Left lung (tissue), 14 donors: ENCODE measurements at places on chromosomes 16 and 17. TPM values are rescaled to one million over a fixed set of nuclear protein-coding genes. Genes with fewer than 3 reads are reported as not detected.

GRCh38 chr16:85902366-85903155 is 3.6 kb downstream of the IRF8 start:
- DNase-seq, result no peak

The QPRT gene
- polyA plus RNA-seq, result 46.2 TPM

GRCh38 chr17:66830451-66830850 is 4.5 kb upstream of the CACNG5 start:
- DNase-seq, result no peak

DNA sequence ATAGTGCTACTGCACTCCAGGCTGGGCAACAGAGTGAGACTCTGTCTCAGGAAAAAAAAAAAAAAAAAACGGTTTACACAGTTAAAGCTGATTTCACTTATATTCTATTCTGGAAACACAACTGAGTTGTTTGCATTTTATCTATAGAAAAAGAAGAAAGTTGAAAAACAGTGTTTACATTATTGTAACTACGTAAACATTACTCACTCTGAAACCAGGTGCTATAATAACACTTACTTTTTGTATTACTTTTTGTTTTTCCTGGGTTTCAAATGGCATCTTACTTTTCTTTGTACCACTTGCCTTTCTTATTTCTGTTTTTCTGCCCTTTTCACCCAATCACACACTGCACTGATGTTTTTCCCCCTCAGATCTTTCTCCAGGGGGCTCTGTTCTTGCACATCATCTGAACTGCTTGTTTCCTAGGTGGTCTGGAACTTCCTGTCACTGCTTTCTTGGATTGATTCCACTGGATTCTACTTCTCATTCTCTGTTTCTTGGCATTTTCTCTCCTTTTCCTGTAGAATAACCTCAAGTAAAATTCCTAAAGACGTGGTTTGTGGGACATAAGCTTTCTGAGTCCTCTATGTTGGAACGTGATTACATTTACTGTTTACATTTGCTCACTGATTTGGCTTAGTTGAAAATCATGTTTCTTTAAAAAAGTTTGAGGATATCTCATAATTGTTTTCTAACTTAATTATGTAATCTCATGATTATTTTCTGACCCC is 142.1 kb downstream of the HS3ST3B1 start:
- DNase-seq, result no peak

- DNase-seq, result no peak
These were observed 115.2 kb downstream of the C17orf67 start for GRCh38 chr17:56718515-56718914.

GRCh38 chr16:17301593-17302135 is 169.1 kb downstream of the XYLT1 start:
- no peak for DNase-seq

The CACNG3 gene
- not detected for polyA plus RNA-seq

The FBXW10B gene
- 1.4 TPM for polyA plus RNA-seq

The KRTAP2-2 gene
- polyA plus RNA-seq, result not detected

The CNP gene
- 75.4 TPM for polyA plus RNA-seq

- no peak for DNase-seq
These were observed 161.5 kb downstream of the TMEM132E start for GRCh38 chr17:34740565-34741520.

DNA sequence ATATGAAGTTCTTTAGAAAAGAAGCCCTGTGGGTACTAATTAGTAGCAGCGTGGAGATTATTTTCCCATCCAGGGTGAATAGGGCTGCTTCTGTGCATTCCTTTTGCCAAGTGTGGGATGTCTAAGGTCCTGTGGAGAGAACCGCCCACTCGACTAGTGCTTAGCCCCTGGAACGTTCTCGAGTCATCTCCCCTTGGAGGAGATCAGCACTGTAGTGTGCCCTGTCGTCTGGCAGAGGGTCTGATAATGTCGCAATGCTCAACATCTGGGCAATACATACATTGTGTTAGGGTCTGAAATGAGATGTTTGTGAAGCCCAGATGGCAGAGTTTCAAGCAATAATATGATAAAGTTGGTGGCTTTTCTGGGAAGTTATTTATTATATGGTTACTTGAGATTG is 64.8 kb downstream of the SPECC1 start:
- DNase-seq, result no peak

DNA sequence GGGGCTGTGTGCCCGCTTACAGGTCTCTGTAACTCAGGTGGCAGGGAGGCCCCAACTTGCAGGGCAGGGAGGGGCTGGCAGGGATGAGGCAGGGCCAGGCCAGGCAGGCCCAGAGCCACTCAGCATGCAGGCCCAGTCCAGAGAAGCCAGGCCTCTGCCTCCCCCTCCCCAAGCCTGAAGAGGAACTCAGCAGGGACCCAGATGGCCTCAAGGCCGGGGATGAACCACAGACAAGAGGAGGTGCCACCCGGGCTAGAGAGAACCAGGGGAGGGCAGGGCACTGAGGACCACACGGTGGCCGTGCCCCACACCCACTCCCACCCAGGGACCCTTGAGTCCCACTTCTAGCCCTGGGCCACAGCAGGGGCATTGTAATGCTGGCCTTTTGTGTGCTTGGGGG is 29.8 kb upstream of the EIF1 start:
- no peak for DNase-seq

- DNase-seq, result peak; percentile 35
These were observed 26.5 kb downstream of the RPH3AL start for GRCh38 chr17:326010-326621.

DNA sequence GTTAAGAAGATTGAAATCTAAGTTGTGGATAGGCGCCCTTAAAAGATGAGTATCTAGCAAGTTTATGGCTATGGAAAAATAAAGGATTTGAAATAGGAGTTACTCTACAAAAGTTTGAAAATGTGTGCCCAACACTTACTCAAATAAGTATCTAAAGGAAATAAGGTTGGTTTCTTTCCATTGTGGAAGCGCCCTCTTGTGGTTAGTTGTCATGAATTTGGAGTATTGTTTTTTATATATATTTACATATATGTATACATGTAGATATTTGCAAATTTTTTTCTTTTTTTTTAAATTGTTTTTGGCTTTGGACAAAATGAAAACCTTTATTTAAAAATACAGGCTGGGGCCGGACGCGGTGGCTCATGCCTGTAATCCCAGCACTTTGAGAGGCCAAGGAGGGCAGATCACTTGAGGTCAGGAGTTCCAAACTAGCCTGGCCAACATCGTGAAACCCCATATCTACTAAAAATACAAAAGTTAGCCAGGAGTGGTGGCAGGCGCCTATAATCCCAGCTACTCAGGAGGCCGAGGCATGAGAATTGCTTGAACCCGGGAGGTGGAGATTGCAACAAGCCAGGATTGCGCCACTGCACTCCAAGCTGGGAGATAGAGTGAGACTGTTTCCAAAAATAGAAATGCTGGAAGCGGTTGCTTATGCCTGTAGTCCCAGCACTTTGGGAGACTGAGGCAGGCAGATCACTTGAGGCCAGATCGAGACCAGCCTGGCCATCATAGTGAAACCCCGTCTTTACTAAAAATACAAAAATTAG is 24.0 kb upstream of the VPS4A start:
- DNase-seq, result no peak

DNA sequence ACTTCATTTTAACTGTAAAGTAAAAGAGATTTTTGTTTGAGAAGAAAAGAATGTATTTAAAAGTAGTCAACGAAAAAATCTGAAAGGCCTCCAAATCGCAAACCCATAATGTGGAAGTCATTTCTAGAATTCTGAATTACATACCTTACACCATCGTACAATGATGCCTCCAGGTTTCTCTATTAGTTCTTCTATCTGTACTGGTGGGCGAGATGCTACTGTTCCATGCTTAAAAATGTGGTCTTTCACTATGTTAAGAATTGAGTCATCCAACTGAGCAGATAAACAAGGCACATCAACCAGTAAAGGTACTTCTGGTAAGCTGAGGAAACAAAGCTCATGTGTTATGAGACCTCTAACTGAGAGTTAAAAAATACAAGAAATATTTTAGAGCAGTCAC is 28.5 kb downstream of the CRLF3 start:
- no peak for DNase-seq

DNA sequence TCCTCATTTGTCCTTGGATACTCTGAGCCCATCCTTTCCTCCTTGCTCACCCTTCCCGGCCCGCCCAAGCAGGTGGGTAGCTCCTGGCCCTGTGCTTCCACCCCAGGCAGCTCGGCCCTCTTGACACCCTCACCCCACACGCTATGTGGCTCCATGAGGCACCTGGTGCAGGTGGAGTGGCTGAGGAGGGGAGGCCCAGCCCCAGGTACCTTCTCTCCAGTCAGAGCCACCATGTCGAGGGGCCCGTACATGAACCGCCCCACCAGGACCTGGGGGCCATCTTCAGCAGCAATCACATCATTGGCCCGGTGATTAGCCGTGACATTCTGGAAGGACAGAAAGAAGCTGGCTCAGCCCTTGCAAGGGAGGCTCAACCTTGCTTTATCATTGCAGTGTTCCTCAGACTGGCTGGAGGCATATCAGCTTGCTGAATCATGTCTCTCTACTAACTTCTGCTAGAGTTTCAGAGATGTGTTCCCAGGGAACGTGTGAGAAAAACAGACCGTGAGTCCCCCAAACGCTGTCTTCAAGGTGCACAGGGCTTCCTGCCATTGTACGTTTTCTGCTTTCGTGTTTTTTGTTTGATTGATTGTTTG is 20.3 kb downstream of the PIMREG start:
- DNase-seq, result no peak

The CYGB gene
- polyA plus RNA-seq, result 17.5 TPM

The ACAP1 gene
- polyA plus RNA-seq, result 7.1 TPM

GRCh38 chr17:55751720-55752250 is 934 bp downstream of the PCTP start:
- no peak for DNase-seq

The KRTAP4-1 gene
- polyA plus RNA-seq, result not detected

The CIBAR2 gene
- 2.2 TPM for polyA plus RNA-seq

The DUSP14 gene
- polyA plus RNA-seq, result 6.8 TPM

The HIGD1B gene
- polyA plus RNA-seq, result 16.2 TPM

DNA sequence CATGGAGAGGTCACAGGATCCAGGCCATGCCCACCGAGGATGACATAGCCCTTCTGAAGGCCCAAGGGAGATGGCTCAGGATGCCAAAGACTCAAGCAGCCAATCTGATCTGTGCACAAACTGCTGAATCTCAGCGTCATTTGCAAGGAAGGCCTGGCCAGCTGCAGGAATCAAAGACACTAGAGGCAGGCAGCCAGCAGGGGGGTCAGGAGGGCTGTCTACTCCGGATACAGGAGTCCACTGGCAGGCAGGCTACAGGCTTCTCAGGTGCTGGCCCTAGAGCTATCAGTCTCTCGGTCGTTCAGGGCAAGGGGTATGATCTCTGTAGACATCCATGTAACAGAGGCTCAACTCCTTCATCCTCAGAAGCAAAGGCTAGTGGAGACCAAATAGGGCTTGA is 1735.3 kb downstream of the TP53TG3F start:
- no peak for DNase-seq

GRCh38 chr17:43418441-43419374 is 19.9 kb downstream of the ARL4D start:
- no peak for DNase-seq

The ZG16 gene
- 0.10 TPM for polyA plus RNA-seq

- peak; percentile 23 for DNase-seq
These were observed 26.0 kb downstream of the COPZ2 start for GRCh38 chr17:48011405-48012150.

The SYCE1L gene
- polyA plus RNA-seq, result 2.2 TPM

- no peak for DNase-seq
These were observed 2.3 kb downstream of the TMEM107 start for GRCh38 chr17:8173871-8174322.

The ANKRD40CL gene
- 0.55 TPM for polyA plus RNA-seq

The FN3K gene
- polyA plus RNA-seq, result 21.9 TPM

- DNase-seq, result no peak
These were observed 78.4 kb downstream of the NT5M start for GRCh38 chr17:17381446-17382064.

DNA sequence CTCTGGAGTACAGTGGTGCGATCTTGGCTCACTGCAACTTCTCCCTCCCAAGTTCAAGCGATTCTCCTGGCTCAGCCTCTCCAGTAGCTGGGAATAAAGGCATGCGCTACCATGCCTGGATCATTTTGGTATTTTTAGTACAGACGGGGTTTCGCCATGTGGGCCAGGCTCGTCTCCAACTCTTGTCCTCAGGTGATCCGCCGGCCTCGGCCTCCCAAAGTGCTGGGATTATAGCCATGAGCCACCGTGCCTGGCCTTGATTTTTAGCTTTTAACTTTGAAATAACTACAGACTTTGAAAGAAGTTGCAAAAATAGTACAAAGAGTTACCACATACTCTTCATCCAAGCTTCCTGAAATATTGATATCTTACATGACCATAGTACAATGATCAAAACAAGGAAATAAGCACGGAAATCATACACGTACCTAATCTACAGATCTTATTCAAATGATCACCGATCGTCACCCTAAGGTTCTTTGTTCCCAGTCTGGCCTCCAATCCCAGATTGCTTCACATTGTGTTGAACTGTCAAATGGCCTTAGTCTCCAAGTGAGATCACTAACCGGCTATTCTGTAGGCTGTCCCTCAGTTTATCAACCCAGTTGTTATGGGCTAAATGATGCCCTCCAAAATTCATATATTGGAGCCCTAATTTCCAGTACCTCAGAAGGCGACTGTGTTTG is 18.4 kb downstream of the NPIPA1 start:
- DNase-seq, result no peak

GRCh38 chr16:30720694-30721093 is 21.7 kb downstream of the SRCAP start:
- no peak for DNase-seq

DNA sequence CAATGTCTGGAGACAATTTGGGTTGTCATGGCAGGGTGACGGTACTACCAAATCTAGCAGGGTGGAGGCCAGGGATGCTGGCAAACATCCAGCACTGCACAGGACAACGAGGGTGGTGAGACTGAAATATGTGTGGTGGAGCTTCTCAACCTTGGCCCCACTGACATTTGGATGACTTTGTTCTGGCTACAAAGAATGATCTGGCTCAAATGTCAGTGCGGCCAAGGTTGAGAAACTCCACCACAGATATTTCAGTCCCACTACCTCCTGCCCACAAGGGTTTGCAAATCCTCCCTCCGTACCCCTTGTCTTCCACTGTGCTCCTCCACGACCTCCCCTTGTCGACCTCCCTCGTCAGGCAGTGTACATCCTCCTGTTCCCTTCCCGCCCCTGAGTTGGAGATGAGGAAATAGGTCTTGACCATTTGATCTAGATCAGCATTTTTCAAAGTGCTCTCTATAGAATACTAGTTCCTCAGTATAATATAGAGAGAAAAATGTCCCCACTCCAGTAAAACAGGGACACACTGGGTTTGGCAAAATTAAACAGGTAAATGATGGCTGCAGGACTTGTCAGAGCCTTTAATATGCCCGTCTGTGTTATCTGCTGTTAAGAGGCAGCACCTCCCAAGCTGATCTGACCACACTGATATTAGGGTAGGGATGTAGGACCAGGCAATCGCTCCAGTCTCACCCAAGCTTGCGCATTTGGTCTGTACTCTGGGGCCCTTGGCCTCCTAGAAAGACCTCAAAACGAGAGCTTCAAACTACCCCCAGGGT is 6.8 kb downstream of the OSGIN1 start:
- DNase-seq, result no peak

The C16orf46 gene
- polyA plus RNA-seq, result 2.1 TPM

The CMTM1 gene
- 7.4 TPM for polyA plus RNA-seq
